Caudate nucleus (tissue), 63 donors: ENCODE measurements at places on chromosomes 12 and 14.

GRCh38 chr14:75578102-75578785 is at the start of gene FLVCR2:
TSS of gene FLVCR2 (plus strand) at chr14:75578620. CDS start at chr14:75578973, 353 bp downstream.
- DNase-seq = peak; percentile 38

DNA sequence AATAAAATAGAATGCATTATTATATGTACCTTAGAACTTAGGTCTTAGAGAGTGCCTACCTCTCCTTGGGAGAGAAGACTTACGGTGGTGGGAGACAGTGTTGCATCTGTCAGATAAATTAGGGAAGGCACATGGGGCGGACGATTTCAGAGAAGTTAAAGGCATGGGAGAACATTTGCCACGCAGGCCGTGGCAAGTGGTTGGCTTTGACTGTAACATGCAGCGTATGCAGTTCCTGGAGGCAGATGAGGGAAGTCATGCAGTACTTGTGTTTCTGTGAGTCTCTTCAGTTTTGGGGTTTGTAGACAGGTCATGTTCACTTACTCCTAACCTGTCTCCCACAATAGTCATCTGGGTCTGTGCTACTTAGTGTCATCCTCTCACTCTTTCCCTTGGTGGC is 43.6 kb downstream of the ETV6 start:
- DNase-seq = no peak

- DNase-seq = no peak
Measured at GRCh38 chr14:38799671-38800070, 303.4 kb downstream of the SEC23A start.

- DNase-seq = no peak
Measured at GRCh38 chr12:74424778-74425177, 112.9 kb upstream of the ATXN7L3B start.

- no peak for DNase-seq
Measured at GRCh38 chr12:112841906-112842305, 50.4 kb downstream of the RPH3A start.

- no peak for DNase-seq
Measured at GRCh38 chr12:109247831-109248654, 61.0 kb downstream of the FOXN4 start.

- DNase-seq = no peak
Measured at GRCh38 chr14:79564371-79564770, 646.9 kb downstream of the DIO2 start.

DNA sequence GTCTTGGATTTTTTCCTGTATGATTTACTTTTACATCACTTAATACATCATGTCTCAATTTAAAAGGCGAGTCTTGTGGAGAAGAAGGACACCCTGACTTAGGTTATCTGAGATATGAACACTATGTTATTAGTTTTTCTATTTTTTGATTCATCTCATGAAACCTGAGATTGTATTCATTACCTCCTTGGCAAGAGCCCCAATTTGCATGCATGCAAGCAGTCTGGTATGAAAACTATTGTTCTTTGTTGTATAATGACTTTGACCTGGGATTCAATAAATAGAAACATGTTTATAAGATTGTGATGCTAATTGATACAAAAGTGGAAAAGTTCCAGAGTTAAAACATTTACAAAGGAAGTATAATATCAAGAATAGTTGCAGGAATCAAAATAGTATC is 576.1 kb downstream of the NOVA1 start:
- no peak for DNase-seq

DNA sequence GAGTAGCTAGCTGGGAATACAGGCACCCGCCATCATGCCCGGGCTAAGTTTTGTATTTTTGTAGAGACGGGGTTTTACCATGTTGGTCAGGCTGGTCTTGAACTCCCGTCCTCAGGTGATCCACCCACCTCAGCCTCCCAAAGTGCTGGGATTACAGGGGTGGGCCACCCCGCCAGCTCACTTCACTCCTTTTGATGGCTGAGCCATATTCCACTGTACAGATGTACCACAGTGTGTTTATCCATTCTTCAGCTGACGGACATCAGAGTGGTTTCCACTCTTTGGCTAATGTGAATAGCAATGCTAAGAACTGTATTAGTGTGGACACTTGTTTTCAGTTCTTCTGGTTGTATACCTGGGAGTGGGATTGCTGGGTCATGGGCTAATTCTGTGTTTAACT is 29.5 kb downstream of the SNRNP35 start:
- DNase-seq = no peak

DNA sequence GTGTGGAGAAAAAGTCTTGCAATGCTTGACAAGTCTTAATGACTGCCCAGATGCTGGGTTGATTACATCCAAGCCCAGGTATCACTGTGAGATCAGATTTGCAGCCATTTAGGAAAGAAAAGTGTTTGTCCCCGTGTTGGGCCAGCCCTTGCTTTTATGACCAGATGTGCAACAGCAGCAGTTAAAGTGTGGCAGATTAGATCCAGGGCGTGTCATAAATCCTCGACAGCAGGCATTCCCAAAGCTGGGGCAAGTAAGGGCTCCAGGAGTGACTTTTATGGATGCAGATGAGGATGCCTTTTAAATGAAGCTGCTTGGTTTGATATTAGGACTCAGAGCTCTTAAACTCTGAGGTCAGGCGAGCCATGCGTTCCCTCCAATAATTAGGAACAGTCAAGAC is 1.7 kb downstream of the SMOC1 start:
- no peak for DNase-seq

DNA sequence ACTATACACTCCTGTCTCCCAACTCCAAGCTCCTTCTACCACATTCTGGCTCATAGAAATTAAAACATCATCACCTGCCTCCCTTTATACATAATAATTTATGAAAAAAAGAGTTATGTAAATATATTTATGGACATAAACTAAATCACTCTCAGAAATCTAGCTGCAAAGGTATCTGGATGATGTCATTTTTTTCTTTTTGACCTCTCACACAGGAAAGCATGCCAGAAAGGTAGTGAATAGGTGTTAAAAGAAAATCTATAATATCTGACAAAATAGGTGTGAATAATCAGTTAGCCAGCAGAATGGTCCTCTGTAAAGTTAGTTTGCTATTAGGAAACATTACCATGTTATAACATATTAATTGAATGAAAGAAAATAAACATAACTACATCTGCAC is 7.7 kb downstream of the LRRIQ1 start:
- no peak for DNase-seq

GRCh38 chr14:33987565-33988080 is 36.7 kb upstream of the EGLN3 start:
- no peak for DNase-seq

DNA sequence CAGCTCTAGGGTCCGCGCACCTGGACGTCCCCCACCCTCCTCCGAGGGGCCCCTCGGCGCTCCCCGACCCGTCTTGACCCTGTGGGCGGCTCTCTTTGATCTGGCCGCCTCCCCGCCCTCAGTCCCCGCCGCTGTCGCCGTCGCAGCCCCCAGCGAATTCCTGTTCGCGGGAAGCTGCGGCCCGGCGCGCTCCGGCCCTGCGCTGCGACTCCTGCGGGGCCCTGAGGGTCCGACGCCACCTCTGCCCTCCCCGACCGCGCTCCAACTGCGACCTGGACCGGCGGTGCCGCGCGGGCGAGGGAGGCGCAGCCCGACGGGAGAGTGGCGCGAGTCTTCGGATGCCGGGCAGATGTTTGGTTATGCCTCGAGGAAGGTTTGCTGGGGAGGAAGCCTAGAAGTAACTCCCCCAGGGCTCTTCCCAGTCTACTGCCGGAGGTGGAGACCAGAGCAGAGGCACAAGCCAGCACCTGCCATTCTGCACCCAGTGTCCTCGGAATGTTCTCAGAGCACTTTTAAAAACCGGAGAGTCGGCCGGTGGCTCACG is 440 bp upstream of the ISM2 start:
- DNase-seq = no peak

- no peak for DNase-seq
Measured at GRCh38 chr12:111056618-111057521, 136.5 kb upstream of the MYL2 start.

- DNase-seq = no peak
Measured at GRCh38 chr14:102421411-102422057, 58.8 kb downstream of the TECPR2 start.

- no peak for DNase-seq
Measured at GRCh38 chr12:97177481-97177880, 270.4 kb downstream of the NEDD1 start.

GRCh38 chr14:59438195-59438647 is 27.0 kb downstream of the GPR135 start:
- DNase-seq = no peak

DNA sequence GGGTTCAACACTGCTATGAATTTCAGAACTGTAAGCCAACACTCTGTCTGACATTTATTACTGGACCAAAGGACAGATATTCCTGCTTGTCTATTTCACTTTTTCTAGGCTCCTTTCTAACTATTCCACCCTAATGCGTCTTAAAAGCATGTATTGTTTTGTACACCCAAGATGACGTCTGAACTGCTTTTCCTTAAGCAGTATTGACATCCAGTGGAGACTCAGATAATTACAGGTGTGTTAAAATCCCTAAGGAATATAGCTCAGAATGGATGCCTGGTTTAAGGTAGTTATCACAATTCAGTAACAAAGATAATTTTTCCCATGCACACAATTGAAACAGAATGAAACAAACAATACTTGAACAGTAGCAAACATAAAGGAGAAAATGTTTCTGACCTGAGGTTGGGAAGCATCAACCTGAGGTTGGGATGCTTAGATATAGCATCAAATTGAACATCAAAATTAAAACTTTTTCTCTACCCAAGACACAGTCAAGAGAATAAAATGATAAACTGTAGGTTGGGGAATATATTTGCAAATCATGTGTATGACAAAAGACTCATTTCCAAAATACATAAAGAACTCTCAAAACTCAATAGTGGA is 93.7 kb upstream of the PTPRR start:
- no peak for DNase-seq

DNA sequence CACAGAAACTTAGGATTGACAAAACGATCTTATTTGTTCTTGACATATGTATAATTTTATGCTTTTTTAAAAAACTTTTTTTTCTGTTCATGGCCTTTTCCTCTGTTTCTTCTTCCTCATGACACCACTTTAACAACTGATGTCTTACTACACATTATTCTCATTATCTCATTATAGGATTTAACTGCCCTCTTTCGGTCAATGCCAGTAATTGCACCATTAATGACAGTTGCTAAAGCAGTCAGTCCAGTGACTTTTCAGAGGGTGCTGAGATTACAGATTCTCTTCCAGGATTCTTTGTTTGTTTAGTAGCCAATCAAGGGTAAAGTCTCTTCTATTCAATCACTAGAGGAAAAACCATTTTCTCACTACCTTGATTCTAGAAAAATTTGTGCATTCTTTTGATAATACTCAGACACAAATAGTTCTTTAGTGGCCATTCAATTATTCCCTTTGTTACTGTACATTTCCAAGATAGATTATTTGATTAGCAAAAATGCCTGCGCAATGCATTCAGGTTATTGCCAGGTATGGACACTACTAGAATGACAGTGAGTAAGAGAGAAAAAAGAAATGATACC is 50.1 kb downstream of the KLRG1 start:
- DNase-seq = no peak

- no peak for DNase-seq
Measured at GRCh38 chr12:58412461-58413060, 471.2 kb downstream of the ATP23 start.

DNA sequence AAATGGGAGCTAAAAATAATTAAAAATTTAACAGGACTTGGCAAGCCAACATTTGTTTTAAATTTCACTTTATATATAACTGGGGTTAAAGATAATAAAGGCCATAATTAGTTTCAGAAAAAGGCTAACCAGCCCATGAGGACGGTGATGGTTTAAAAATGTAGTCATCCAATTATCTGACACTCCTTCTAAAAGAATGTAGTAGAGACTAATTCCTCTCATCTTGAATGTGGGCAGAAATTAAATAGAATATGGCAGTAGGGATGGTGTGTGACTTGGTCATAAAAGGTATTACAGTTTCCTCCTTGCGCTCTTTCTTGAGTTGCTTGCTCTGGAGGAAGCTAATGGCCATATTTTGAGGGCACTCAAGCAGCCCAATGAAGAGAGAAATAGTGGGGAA is 49.1 kb upstream of the PTPRB start:
- DNase-seq = no peak

DNA sequence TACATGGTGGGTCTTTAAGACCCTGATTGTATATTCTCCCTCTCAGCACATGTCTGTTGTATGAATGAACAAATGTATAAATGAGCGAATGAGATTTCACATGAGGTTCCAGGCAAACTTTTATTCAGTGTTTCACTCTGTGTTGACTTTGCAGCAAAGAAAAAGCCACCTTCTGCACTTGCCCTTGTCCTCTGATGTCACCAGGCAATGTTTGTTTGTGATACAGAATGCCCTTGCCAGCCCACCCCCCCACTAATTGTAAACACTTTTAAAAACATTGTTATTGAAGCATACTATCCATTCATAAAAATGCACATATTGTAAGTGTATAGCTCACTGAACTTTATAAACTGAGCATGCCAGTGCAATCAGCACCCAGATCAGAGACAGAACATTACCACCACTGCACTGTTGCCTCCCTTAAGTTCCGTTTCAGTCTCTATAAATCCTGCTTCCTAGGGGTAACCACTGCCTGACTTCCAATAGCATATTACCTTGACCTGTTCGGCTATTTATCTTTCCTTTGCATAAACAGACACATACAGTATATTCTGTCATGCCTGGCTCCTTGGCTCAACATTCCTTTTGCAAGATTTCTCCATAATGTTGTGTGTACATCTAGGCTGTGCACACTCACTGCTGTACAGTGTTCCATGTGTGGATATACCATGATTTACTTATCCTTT is 11.3 kb upstream of the LTA4H start:
- DNase-seq = no peak

DNA sequence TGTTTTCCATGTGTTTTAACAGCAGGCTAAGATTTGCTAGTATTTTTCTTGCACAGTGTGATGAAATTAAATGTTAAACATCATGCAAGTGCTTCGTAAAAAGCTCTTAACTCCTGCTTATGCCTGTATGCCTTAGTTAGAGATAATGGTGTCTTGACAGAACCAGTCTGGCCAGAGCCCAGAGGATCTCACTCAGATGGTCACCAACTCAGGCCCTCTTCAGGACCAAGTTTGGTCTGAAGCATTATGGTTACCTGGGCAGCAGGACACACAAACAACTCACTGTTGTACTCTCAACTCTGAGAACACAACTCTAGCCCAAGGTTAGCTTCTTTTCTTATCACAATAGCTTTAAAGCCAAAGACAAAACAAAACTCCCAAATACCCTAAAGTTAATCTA is 115.4 kb downstream of the KIF21A start:
- DNase-seq = no peak

DNA sequence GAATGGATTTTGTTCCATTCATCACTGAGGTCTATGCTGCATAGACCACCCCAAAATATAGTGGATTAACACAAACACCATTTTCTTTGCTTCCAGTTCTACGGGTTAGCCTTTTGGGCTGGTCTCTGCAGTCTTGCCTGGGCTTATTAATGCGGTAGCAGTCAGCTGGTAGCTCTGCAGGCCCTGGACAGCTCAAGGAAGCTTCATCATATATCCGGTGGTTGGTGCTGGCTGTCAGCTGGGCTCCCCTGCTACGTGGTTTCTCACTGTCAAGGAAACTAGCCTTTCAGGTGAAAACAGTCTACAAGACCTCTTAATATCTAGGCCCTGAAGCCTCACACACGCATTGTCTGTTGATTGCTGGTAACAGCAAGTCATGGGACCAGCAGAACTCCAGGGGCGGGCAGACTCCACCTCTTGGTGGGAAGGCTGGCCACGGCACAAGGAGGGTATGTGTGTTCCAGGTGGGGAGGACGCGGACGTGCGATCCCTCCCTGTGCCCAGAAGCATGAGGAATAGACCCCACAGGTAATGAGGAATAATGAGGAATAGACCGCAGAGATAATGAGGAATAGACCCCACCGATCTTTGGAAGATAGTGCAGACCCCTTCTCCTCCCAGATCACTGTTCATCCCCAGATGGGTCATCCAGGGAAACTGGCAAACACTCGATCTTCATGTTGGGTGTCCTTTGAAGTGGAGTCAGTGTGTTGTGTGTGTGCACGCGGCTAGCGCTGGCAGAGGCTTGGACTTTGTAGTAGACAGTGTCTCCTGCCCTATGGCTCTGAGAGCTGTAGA is 13.3 kb downstream of the TSPAN9 start:
- DNase-seq = no peak
